ENCODE measurements at places on chromosomes 2 and 18.

- no peak for DNase-seq
Observed at GRCh38 chr18:54671291-54671881, 80.3 kb downstream of the DYNAP start.

GRCh38 chr18:21759836-21760235 is 19.2 kb downstream of the MIB1 start:
- no peak for DNase-seq

- DNase-seq, result no peak
Observed at GRCh38 chr2:109031476-109032228, 42.6 kb upstream of the EDAR start.

DNA sequence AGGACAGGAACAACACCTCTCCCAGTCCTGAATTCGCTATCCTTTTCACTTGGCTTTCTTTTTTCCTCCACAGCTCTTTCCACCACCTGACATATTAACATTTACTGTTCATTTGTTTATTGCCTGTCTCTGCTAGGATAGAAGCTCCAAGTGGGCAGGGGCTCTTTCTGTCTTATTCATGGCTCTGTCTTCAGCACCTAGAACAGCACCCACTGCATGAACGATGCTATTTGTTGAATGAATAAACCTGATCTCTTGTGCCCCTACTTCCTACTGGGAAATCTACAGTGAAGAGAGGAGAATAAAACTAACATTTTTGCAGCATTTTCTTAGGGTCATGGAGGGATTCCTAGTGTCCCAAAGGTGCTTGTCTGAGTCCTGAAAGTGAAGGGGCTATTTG is 24.4 kb upstream of the GAREM2 start:
- DNase-seq, result no peak

DNA sequence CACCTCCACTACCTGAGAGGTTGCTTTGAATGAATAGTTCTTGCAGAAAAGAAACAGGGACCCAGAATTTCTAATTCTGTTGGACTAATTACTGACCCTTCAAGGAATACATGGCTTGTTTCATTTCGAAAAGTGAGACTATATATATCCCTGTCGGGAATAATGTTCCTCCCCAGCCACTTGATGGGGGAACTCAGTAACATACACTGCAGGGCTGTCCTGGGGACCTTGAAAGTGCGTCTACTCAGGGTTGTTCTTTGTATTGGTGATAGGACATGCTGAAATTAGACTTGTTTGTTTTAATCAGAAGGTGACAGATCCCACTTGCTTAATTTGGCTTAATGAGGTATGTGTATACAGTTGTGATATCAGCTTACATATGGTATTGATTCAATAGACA is 25.5 kb downstream of the MGAT5 start:
- no peak for DNase-seq

DNA sequence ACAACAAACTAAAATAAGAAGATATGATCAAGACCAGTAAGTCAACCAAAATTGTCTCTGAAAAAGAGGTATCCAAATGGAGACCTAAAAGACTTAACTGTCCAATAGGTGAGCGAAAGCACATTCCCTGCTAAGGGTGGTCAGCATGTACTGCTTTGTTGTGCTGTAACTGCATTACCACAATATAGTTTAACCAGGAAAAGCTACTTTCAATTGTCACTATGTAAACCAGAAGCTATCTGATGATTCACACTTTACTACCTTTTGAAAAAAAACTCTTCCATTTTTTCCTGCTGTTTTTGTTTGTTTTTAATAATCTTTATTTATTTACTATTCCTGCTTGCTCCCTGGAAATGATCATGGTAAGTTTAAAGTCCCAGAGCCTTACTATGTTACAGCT is 36.1 kb downstream of the ASXL2 start:
- DNase-seq, result no peak

- no peak for DNase-seq
Observed at GRCh38 chr18:36503477-36503876, 206.0 kb downstream of the FHOD3 start.

GRCh38 chr18:63788447-63789096 is 13.4 kb downstream of the SERPINB7 start:
- DNase-seq, result no peak

Measured in cerebellar nuclear complex (tissue), 1 donor.